Fibroblast of skin of right quadriceps (primary cell): ENCODE measurements at places on chromosomes 1 and 21.
A peak's percentile ranks its signal among the peaks of the same experiment; 100 is the strongest.

DNA sequence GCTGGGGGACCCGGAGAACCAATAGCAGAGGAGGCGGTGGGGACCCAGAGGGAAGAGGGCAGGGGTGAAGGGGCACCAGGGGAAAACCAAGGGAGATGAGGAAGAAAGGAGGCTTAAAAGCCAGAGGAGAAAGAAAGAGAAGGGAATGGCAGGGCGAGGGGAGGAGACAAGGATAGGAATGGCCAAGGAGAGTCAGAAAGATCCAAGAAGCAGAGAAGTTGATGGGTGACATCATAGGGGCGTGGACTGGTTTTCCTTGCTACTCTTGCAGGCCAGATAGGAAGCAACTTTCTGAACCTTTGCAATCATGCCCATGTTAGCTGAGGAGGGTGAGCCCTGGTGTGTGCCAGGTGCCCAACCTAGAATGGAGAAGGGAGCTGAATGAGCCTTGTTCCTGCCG is 5.4 kb downstream of the NPR1 start:
- DNase-seq = no peak

DNA sequence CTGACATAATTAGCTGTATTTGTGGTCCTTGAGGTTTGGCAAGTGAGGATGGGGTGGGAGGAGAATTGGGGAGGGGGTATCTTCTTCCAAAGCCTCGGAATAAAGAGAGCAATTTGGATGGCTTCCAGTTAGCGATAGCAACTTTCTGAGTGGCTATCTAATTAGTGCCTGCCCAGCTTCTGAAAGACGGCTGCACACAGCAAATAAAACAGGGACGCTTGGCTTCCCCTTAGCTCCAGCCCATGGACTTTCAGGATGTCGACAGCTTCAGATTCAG is 31.1 kb downstream of the KLHDC7A start:
- no peak for DNase-seq

- DNase-seq = no peak
Observed at GRCh38 chr1:54486907-54487306, 61.1 kb upstream of the ACOT11 start.

- DNase-seq = no peak
Observed at GRCh38 chr1:27569506-27570291, 34.2 kb downstream of the AHDC1 start.

- no peak for DNase-seq
Observed at GRCh38 chr1:213519098-213519497, 468.1 kb downstream of the RPS6KC1 start.

- DNase-seq = no peak
Observed at GRCh38 chr1:50155541-50155940, 46.8 kb downstream of the ELAVL4 start.

DNA sequence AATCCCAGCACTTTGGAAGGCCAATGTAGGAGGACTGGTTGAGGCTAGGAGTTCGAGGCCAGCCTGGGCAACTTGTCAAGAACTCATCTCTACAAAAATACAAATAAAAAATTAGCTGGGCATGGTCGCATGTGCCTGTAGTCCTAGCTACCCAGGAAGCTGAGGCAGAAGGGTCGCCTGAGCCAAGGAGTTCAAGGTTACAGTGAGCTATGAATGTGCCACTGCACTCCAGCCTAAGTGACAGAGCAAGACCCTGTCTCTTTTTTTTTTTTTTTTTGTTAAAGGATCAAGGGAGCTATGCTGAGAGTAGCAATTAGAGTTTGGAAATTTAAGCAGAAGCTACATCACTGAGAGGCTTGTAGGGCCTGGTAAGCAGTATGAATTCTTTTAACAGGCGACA is 70.9 kb downstream of the EIF4G3 start:
- no peak for DNase-seq

- DNase-seq = no peak
Observed at GRCh38 chr1:198637916-198638437, 863 bp upstream of the PTPRC start.

- DNase-seq = peak; percentile 94
Observed at GRCh38 chr21:26587736-26588201, 14.7 kb upstream of the CYYR1 start.

- DNase-seq = no peak
Observed at GRCh38 chr1:220891224-220892085, 12.2 kb downstream of the HLX start.

DNA sequence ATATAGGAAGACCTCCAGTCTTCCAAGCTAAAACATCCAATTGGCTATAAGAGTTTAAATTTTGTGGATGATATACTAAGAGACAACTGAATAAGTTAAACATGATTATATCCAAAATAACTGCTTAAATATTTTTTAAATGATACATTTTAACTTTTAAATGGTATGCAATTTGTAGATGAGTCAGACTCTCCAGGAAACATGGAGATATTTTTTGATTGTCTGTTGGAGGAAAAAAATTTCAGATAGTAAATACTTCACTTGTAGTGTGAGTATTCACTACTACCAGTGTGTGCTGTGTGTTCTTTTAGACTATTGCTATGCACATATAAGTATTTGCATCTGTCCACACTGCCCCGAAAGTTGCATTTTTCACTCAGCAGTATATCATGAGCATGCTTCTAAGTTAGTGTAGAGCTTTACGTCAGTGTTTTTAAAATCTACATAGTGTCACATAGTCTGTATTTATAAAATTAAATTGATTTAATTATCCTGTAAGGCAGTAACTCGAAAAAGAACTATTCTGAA is 91.1 kb downstream of the USP25 start:
- peak; percentile 45 for DNase-seq

- DNase-seq = no peak
Observed at GRCh38 chr1:3237570-3237969, 168.6 kb downstream of the PRDM16 start.

DNA sequence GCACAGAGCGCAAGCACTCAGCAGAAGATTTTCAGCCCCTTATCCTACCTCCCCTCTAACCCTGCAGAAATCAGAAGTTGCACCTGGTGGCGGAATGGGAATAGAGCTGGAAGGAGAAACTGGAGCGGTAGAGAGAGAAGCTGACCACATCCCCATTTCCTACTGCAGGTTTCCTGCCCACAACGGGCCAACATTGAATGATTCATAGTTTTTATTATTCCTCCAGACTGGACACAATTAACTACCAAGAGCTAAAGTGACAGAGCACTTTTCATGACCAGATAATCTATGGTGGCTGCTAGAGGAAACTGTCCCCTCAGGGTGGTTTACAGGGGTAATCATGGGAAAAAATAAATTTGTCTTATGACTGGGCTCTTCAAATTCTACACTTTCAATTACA is 21.3 kb upstream of the LRRC8D start:
- DNase-seq = no peak

GRCh38 chr1:69073176-69073575 is 494.5 kb upstream of the LRRC7 start:
- DNase-seq = no peak
